Right atrium auricular region (tissue), 2 donors: ENCODE measurements at places on chromosomes 7 and 10.

GRCh38 chr10:23581906-23582450, 143.1 kb downstream of the OTUD1 start:
- no peaks in the 10 kb centered on the region for H3K27me3 ChIP-seq
- H3K4me3 ChIP-seq, result no peak overlapping the region
- no peaks in the 10 kb centered on the region for H3K4me1 ChIP-seq
- no peak for DNase-seq
- H3K27ac ChIP-seq, result no peak overlapping the region

GRCh38 chr7:158098125-158099030, 489.2 kb downstream of the PTPRN2 start:
- no peaks in the 10 kb centered on the region for H3K36me3 ChIP-seq
- no peaks in the 10 kb centered on the region for H3K4me1 ChIP-seq
- no peaks in the 10 kb centered on the region for H3K27me3 ChIP-seq
- DNase-seq, result peak; percentile 28
- no peak overlapping the region for H3K27ac ChIP-seq

GRCh38 chr7:135512135-135512887, 2.4 kb upstream of the CNOT4 start:
- no peaks in the 10 kb centered on the region for H3K4me1 ChIP-seq
- H3K36me3 ChIP-seq, result no peaks in the 10 kb centered on the region
- no peaks in the 10 kb centered on the region for H3K27me3 ChIP-seq
- H3K27ac ChIP-seq, result no peak overlapping the region

GRCh38 chr10:94361171-94361794, 1.5 kb downstream of the NOC3L start:
- no peaks in the 10 kb centered on the region for H3K4me1 ChIP-seq
- no peak overlapping the region for H3K4me3 ChIP-seq
- peaks cover 11% of the 10 kb centered on the region for H3K36me3 ChIP-seq
- DNase-seq, result no peak
- no peak overlapping the region for H3K27ac ChIP-seq

GRCh38 chr7:27651702-27652101, 11.0 kb downstream of the HIBADH start:
- H3K4me1 ChIP-seq, result no peaks in the 10 kb centered on the region
- H3K27me3 ChIP-seq, result no peaks in the 10 kb centered on the region
- no peak overlapping the region for H3K4me3 ChIP-seq
- no peak overlapping the region for H3K27ac ChIP-seq

DNA sequence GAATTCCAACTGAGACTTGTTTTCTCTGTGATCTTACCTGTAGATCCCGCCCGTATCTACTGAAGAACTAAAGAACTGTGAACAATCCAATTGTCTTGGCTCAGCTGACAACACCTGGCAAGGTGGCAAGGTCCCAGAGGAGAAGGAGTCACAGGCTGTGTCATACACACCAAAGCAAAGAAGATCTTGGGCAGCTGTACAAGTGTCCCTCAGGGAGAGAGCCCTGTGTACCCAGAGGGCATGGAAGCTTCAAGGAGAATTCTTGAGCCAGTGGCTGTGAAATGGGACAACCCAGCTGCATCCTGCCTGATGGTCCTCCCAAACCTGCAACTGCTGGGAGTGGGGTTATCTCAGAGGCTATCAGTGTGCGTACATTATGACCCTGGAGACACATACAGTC, 46.7 kb upstream of the TECTB start:
- no peak overlapping the region for H3K27ac ChIP-seq
- no peaks in the 10 kb centered on the region for H3K36me3 ChIP-seq
- H3K4me3 ChIP-seq, result no peak overlapping the region

GRCh38 chr7:16984375-16984774, 102.6 kb upstream of the AGR3 start:
- H3K4me1 ChIP-seq, result peaks cover 8% of the 10 kb centered on the region
- no peaks in the 10 kb centered on the region for H3K27me3 ChIP-seq
- DNase-seq, result no peak
- H3K4me3 ChIP-seq, result no peak overlapping the region
- H3K27ac ChIP-seq, result no peak overlapping the region

- H3K36me3 ChIP-seq, result no peaks in the 10 kb centered on the region
- H3K4me1 ChIP-seq, result no peaks in the 10 kb centered on the region
- H3K27ac ChIP-seq, result no peak overlapping the region
- H3K4me3 ChIP-seq, result peak overlapping the region; percentile 50
Measured at GRCh38 chr10:45373003-45373575, 927 bp upstream of the ALOX5 start.

DNA sequence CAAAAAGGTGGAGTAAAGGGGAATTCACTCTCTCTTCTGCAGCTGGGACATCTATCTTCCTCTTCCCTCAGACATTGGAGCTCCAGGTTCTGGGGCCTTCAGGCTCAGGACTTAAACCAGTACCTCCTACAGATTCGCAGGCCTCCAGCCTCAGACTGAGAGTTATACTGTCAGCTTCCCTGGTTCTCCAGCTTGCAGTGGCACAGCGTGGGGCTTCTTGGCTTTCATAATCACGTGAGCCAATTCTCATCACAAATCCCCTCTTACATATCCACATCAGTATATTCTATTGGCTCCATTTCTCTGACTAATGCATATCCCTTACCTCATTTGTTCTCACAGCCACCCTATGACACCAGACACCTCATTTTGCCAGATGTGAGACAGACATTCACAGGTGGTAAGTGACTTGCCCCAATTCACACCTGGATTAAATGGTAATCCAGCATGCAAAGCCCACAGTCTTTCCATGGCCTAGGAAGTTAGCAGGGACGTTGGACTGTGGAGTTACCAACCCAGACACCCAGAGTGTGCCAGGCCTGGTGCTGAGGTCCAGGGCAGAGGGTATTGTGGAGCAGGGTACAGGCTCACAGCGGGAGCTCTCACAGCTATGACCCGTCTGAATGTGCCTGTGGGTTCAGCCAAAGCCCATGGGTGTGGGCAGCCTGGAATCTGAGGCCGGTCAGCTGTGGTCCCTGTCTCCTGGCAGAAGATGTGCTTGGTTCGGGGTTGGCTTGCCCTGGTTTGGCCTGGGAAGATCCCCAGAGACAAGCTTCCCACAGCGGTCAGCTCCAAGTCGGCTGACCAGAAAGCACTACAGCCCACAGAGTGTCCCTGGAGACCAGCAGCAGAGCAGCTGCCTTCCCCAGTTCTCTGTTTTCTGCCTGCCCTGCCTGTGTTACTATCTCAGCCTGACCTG, 18.4 kb upstream of the ZCCHC24 start:
- H3K27ac ChIP-seq, result no peak overlapping the region
- no peak overlapping the region for H3K4me3 ChIP-seq
- no peaks in the 10 kb centered on the region for H3K27me3 ChIP-seq
- no peaks in the 10 kb centered on the region for H3K4me1 ChIP-seq
- no peak for DNase-seq
- no peaks in the 10 kb centered on the region for H3K36me3 ChIP-seq

- H3K27ac ChIP-seq, result peak overlapping the region; percentile 93
- H3K4me1 ChIP-seq, result peaks cover 22% of the 10 kb centered on the region
- no peak for DNase-seq
- H3K4me3 ChIP-seq, result peak overlapping the region; percentile 90
Measured at GRCh38 chr7:98877692-98878364, 504 bp upstream of the TRRAP start.

GRCh38 chr7:16347827-16348192, 73.5 kb downstream of the CRPPA start:
- H3K4me1 ChIP-seq, result no peaks in the 10 kb centered on the region
- DNase-seq, result no peak
- no peak overlapping the region for H3K4me3 ChIP-seq
- H3K36me3 ChIP-seq, result no peaks in the 10 kb centered on the region

DNA sequence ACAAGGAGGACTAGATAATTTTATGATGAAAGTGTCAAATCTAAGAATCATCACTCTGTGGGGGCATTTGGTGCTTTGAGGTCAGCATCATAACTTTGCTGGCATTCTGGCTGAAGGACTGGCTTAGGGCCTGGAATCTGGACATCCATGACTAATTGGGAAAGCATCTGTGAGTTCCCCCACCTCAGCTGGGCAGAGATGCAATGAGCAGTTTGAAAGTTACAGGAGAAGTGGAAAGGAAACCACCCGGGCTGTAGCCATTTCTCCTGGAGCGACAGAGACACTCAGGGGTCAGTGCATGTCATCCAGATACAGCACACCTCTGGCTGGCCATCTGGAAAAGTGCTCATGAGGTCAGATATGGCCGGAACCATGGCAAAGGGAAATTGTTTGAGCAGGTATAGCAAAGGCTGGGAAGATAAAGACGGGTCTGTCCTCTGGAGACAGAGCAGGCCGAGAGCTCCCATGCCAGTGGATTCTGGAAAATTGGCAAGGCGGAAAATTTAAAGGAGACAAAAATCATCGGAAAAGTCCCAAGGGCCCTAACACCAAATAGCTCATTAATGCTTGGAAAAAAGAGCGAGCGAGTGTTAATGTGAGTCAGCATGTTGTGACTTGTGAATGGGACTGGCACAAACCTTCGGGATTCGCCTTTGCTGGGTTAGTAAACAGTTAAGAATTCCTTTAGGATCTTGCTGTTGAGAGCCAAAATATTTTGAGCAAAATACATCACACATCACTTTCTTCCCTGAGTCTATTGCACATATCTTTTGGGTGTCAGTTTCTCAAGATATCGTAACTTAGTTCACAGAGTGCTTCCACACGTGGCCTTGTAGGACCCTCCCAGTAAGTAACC, 188.4 kb upstream of the AGK start:
- no peak overlapping the region for H3K4me3 ChIP-seq
- H3K27ac ChIP-seq, result peak overlapping the region; percentile 88
- H3K36me3 ChIP-seq, result no peaks in the 10 kb centered on the region
- no peak for DNase-seq
- H3K27me3 ChIP-seq, result no peaks in the 10 kb centered on the region
- no peaks in the 10 kb centered on the region for H3K4me1 ChIP-seq

- peaks cover 13% of the 10 kb centered on the region for H3K4me1 ChIP-seq
- no peak overlapping the region for H3K27ac ChIP-seq
- no peak overlapping the region for H3K4me3 ChIP-seq
- DNase-seq, result no peak
- no peaks in the 10 kb centered on the region for H3K36me3 ChIP-seq
Measured at GRCh38 chr10:28431139-28431538, 101.8 kb upstream of the WAC start.

- no peak overlapping the region for H3K4me3 ChIP-seq
- no peaks in the 10 kb centered on the region for H3K36me3 ChIP-seq
- no peaks in the 10 kb centered on the region for H3K27me3 ChIP-seq
- peak overlapping the region; percentile 29 for H3K27ac ChIP-seq
- H3K4me1 ChIP-seq, result peaks cover 43% of the 10 kb centered on the region
Measured at GRCh38 chr10:4069491-4069890, 284.5 kb upstream of the KLF6 start.
